ENCODE measurements at places on chromosomes 2 and 18.

DNA sequence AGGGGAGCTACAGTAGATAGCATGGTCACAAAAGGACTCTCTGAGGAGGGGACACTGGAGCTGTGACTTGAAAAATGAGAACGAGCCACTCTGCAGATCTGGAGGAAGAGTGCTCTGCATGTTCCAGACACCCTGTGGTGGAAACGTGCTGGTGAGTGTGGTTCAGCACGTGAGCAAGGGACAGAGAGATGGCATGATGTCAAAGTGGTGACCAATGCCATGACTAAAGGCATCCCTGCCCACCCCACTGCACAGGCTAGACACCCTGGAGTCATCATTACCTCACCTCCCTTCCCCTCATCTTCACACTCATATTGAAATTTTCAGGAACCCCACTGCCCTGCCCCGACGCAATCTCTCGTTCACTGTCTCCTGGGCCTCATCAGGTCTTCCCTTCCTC is 56.5 kb downstream of the SLC4A5 start:
- DNase-seq: no peak

- DNase-seq: no peak
Measured at GRCh38 chr2:104853534-104854497, at the start of gene POU3F3. Gene POU3F3, plus strand, starts transcription at chr2:104854115. Its CDS starts 1,396 bp downstream, at chr2:104855511.

DNA sequence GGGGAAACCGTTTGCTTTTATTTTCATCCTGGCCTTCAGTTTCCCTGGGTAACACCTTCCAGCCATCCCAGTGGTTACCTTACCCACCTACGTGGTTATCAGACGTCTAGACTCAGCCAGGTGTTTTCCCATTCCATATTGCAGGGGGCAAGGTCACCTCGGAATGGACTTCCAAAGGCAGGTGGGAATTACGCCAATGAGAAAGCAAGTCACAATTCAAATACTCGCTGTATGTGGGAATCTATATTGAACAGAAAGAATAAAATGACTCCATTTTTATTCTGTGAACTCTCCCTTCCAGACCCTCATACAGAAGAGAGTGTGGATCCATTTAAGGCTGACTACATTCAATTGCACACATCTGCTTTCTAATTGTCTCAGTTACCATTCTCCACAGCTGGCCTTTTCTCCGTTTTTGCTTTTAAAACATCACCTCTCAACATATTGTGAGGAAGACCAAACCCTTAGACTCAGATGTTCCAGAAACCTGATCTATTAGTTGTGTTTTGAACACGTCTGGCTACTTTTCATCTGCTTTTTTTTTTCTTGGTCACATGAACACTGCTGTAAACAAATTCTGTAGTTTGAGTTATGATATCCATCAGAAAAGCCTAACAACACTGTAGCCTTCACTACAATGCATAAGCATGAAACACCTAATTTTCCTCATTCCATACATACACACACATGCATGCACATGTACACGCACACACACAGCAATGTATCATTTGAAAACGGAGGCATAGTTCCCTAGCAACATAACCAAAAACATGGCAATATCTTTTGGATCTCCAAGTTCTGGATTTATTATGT is 59.8 kb downstream of the BCL2 start:
- DNase-seq: no peak

- no peak for DNase-seq
Measured at GRCh38 chr2:56008661-56009431, 85.3 kb upstream of the EFEMP1 start.
